ENCODE measurements at places on chromosomes 2 and 18.

DNA sequence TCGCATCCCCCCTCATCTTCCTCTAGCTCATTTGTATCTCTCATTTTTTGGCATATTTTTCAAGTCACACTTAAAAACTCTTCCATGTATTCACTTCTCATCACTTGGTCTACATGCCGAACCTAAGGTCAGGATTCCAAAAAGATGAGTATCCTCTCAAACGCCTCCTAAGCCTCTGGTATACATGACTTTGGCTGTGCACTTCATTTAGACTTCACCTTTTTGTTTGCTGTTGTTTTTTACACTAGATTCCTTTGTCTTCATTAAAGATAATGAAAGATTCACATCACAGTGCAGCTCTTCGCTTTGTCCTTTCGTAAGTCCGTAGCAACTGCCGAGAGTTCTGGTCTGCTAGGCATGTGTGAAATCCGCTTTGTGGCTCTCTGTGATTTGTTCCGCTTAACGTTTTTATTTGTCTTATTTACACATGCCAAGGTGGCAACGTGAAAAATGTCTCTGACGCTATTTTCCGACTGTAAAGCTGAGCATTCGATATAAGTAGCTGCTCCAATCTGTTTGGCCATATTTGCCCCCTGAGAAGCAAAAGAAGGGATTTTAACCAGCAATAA, 17.7 kb downstream of the RND3 start:
- DNase-seq, result no peak

- DNase-seq, result no peak
Observed at GRCh38 chr2:24832073-24832461, 38.8 kb downstream of the CENPO start.

GRCh38 chr2:22991844-22992243, 393.1 kb upstream of the KLHL29 start:
- DNase-seq, result no peak

- no peak for DNase-seq
Observed at GRCh38 chr2:126802316-126802715, 96.4 kb upstream of the TEX51 start.

GRCh38 chr2:179377296-179377695, 112.7 kb upstream of the SESTD1 start:
- no peak for DNase-seq

- no peak for DNase-seq
Observed at GRCh38 chr18:65938592-65939372, 188.0 kb downstream of the CDH7 start.

DNA sequence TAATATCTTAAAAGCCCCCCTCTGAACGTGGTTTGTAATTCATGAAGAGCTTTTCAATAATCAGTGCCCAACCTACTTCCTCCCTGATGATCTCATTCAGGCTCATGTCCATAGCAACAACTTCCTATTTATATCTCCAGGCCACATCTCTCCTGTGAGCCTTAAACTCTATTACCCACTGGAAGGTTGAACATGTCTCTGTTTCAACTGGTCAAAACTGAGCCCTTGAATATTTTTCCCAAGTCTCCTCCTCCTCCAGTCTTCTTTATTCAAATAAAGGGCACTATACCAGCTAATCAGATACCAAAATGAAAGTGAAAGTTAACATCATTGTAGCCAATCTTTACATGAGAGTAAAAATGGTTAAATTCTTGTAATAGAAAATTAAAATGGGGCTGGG, 63.7 kb upstream of the ITGA4 start:
- no peak for DNase-seq

- no peak for DNase-seq
Observed at GRCh38 chr2:155722290-155722689, 610.2 kb downstream of the NR4A2 start.

DNA sequence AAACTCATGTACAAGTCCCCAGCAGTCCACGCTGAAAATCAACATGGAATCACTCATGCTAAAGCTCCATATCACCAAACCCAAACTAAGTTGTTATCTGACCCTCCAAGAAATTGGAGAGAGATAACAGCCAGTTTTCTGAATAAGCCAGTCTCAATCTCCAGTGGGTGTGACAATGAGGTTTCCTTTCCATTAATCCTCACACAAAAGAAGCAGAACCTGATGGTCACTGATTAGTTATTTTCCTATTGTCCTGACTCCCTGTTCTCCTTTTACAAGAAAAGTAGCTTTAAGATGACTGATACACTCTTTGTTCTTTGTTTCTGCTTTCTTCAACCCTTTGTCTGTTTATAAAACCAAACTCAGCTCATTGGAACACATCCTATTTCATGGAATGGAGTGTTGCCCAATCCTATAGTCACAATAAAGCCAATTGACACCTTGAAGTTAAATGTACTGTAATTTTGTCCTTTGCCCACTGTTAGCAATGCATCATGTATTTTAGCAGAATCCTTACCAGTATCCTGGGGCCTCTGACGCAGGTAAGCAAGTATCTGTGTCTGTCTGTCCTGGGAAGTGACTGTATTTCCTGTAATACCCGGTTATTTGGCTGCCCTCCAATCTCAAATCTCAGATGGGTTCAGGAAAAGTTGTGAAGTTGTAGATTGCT, 30.6 kb upstream of the SH3RF3 start:
- DNase-seq, result no peak

DNA sequence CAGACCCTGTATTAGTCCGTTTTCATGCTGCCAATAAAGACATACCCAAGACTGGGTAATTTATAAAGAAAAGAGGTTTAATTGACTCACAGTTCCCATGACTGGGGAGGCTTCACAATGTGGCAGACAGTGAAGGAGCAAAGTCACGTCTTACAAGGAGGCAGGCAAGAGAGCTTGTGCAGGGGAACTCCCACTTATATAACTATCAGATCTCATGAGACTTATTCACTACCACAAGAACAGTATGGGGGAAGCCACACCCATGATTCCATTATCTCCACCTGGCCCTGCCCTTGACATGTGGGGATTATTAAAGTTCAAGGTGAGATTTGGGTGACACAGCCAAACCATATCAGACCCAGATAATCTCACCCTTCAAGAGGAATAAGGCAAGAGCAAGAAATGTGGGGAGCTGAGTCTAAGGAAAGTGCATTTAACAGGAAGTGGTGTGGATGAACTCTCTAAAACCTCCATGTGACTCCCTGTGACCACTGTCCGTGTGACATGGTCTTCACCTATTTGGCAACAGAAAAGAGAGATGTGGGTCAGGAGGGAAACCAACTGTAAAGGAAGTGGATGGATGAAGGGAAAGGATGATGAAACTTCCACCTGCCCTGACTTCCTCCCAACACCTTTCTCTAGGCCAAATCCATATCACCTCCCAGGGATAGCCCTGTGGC, 110.6 kb downstream of the ATL2 start:
- DNase-seq, result no peak

DNA sequence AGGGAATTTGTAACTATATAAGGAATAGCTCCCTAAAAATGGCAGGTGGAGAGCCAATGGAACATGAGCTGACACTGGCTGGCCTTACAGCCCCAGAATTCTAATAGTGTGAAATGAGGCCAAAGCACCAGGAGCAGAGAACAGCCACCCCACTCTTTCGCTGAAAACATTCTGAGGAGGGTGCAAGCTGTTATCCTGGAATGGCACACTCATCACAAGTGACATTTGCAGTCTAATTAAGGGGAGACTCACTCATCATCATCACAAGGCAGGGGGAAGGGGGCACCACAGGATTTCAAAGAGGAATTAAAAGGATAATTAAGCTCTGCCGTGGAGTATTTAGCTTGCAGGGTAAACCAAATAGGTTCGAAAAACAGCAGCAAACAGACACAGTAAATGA, 94.3 kb downstream of the EDAR start:
- DNase-seq, result no peak

GRCh38 chr18:48460929-48461583, 51.9 kb upstream of the ZBTB7C start:
- DNase-seq, result no peak

DNA sequence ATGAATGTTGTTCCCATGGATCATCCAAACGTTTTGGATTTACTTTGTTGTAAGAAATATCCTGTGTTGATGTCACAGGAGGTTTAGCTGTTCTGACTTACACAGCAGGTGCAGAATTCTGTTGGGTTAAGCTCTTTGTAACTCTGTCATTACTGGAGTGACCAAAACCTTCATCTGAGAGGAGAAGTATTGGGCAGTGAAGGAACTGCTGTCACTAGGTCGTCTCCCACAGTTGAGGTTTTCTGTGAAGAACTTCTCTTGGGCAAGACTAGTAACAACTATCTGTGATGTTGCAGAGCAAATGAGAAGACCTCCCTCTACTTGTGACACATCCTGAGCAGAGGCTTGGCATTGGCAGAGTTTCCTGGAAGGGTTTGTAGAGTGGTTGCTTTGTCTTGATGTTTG, 2.9 kb downstream of the SPTBN1 start:
- no peak for DNase-seq

DNA sequence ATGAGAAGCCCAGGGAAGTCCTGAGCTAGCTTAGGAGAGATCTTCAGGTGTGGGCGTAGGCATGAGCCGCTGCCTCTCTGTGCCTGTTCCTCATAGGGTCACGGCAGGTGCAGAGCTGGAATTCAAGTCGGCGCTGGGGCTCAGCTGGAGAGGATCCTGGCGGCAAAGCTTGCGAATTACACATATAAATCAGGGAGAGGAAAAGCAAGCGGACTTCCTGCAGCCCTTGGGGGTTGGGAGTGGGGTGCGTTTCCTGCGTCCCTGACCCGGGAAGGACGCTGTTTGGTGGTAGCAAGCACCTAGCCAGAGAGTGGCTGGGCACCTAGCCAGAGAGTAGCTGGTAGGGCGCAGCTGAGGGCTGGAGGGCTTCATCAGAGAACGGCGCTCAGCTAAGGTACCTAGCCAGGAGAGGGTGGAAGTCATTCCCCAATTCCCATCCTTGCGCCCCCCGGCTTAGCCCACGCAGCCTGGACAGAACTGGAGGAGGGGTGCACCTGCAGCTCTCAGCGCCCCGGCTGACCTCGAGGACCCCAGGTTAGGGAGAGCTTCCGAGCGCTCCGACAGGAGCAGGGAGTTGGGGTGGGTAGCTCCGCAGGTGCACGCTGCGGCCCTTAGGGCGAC, 459 bp upstream of the EFR3B start:
- no peak for DNase-seq

DNA sequence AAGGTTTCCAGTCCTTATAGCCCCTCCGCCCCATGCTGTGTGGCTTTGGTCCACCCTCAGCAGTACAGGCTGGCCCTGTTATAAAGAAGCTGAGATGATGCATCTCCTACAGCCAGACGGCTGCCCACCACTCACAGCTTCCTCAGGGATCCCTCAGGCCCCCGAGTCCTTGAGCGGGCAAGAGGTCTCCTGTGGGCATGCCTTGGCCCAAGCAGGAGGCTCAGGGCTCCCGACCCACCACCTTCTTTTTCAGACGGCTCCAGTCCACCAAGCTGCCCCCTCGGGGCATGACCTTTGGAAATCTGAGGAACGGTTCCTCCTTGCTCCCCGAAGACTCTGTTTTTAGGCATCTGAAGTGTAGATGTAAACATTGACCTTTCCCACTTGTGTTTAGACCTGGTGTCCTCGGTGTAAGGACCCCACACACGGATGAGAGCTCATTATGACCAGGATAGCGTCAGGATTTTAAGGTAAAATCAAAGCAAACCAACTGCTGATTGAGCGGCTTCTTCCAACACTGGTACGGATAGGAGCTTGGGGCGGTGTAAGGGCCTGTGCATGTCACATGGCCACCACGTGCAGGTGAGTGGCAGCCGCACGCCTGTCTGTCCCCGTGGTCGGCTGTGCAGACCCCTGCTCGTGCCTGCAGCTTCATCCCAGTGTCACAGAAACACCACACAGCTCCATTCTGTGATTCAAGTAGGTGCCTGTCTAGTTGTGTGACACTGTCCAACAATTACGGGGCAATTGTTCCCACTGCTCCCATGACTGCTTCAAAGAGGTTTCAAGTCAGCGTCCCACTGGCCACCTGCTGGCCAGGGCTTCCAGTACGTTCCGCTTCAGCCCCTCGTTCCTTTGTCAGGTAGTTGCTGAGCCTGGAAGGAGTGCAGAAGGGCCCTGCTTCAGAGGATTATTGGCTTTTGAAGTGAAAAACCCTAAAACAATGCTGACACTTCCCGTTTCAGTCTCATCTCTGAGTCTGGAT, 74.7 kb downstream of the NDUFA10 start:
- no peak for DNase-seq

- DNase-seq, result no peak
Observed at GRCh38 chr2:38898256-38898655, 8.6 kb downstream of the ARHGEF33 start.

- DNase-seq, result no peak
Observed at GRCh38 chr18:8694891-8695290, 10.5 kb upstream of the MTCL1 start.

DNA sequence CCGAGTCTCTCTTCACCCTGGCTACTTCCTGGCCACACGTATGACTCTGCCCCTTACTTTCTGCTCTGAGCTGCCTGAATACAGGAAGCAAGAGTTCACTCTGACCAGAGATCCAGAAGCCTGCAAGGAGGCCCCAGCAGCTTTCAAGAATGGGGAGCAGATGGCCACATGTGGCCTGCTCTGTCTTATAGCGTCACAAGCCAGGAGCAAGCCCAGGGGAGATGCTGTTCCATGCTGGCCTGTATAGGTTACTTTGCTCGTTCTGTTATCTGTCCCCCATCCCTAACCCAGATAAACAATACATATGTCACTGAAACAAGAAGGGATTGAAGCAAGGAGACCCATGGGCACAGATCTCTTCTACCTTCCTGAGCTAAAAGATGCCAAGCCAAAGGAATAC, 4.3 kb downstream of the PNKD start:
- no peak for DNase-seq

GRCh38 chr2:152097801-152098495, 896 bp downstream of the CACNB4 start:
- DNase-seq, result no peak

- DNase-seq, result no peak
Observed at GRCh38 chr2:217220228-217221013, 360.6 kb upstream of the TNP1 start.

GRCh38 chr18:48959921-48960920, 9.5 kb upstream of the SMAD7 start:
- no peak for DNase-seq

DNA sequence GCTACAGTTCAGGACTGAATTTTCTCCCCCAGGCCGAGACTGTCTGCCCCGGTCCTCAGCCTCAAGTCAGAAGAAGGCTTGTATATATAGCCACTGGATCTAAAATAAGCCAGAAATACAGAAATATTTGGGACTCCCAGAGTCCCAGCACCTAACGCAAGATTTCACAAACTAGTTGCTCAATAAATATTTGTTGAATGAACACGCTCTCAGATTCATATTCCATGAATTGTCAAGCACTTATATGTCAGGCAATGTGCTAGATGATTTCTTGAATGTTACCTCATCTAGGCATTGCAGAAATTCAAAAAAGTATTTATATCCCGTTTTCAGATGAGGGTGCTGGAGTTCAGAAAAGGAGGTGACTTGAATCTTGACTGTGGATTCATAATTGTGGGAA, 163.7 kb upstream of the KLHL29 start:
- no peak for DNase-seq

DNA sequence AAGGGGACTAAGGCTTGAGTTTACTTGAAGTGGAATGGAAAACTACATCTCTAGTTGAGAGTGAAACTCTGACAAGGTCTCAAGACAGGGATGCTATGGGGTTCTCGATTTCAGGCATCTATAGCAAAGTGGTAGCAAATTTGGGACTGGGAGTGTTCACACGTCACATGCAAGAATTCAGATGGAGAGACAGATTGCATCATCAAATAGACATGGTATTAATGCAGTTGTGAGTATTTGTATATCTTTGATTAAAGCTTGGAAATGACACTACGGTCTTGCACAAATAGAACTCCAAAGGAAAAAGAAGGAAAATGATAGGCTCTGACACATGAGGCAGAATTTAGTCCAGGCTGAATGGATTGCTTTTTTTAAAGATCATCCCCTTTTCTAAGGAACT, 1061.6 kb upstream of the FANCL start:
- no peak for DNase-seq
